ENCODE measurements at places on chromosomes 5 and 9.

DNA sequence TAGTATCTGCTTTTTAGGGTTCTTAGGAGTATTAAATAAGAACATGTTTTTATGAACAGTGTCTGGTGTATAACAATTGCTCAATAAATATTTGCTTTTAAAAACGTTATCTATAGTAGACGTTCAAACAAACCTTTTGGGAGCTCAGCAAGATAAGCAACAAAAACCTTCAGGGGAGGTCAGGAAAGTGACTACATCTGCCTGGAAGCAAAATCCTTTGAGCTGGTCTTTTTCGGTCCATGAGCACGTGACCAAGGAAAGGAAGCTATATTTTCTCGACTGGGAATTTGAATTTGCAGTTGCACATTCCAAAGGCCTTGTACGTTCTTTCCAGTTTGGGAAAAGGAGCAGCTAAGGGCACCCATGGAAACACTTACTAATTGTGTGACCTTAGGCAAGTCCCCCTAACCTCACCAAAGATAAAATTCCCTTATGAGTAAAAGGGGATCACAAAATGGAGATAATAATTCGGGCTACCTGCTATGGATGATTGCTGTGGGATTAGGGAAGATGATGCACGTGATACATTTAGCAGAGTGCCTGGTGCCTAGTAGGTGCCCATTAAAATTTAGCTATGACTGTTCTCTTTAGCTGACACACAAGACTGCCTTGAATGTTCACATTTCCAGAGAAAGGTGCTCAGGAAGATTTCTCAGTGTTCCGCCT is 45.4 kb downstream of the PTTG1 start:
- no peak for DNase-seq

DNA sequence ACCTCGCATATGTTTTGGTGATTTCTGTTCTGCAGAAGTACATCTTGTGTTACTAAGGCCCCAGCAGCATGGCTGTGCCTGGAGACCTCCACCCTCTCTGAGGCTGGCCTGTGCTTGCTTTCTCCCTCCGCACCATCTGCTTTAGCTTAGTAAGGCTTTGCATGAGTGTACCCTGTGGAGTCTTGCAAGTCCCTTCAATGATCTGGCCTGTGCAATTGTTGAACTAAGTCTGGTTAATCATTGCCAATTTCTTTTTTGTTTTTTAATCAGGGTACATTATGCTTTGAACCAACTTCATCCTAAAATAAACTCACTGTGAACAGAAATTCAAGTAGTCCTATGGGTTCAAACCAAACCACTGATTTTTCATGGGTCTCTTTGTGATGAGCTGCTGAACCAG is 32.3 kb downstream of the ACOT12 start:
- no peak for DNase-seq

DNA sequence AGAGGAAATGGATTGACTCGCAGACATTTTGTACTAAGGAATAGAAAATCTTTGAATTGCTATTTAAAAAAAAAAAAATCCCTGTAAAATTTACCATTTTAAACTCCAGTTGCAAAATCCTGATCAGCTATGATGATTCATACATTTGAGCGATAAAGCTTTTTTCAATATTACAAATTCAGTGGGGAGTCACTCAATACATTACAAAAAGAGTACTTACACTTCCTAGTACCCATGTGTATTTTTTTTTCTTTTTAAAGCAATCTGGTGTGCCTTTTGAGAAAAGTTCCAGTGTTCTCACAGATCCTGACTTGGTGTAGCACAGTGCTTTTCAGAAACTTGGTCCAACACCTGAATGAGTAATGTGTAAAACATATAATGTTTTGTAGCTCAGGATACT is 54.3 kb downstream of the PIK3R1 start:
- DNase-seq, result no peak

DNA sequence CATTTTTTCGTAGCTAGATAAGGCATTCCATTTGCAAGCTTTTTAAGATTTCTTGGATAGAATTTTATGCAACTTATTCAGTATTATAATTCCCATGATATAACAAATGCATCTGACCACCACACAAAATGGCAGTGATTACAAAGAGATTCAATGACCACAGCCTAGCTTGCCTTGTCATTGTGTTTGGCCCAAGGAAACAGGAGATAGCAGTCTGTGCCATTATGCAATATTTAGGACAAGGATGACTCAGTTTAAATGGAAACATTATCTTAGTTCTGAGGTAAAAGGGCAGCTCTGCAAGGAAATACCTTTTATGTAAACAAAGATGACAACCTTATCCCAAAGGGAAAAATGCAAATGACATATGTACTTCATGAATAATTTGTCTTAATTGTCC is 89.8 kb downstream of the NUDT12 start:
- no peak for DNase-seq

- no peak for DNase-seq
These were observed 3.1 kb upstream of the DBH start for GRCh38 chr9:133632806-133633680.

GRCh38 chr5:32222723-32223470 is 48.8 kb upstream of the GOLPH3 start:
- no peak for DNase-seq

- no peak for DNase-seq
These were observed 3.5 kb upstream of the PDZD2 start for GRCh38 chr5:31635446-31635845.

GRCh38 chr9:90848866-90849265 is 47.2 kb downstream of the SYK start:
- DNase-seq, result no peak

DNA sequence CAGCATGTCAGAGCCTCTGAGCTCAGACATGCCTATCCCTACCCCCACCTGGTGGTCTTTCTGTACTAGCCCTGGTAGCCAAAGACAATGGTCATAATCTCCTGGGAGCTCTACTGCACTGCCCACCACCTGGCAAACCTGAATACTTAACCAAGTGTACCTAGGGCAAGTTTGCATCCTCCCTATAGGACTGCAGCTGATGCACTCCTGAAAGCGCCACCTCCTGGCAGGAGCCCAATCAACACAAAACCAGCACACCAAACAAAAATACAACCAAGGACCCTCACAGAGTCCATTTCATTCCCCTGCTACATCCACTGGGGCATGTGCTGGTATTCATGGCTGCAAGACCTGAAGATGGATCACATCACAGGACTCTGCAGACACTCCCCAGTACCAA is 14.8 kb upstream of the FAM174A start:
- no peak for DNase-seq

- DNase-seq, result no peak
These were observed 165.1 kb downstream of the PLK2 start for GRCh38 chr5:58294598-58295305.

DNA sequence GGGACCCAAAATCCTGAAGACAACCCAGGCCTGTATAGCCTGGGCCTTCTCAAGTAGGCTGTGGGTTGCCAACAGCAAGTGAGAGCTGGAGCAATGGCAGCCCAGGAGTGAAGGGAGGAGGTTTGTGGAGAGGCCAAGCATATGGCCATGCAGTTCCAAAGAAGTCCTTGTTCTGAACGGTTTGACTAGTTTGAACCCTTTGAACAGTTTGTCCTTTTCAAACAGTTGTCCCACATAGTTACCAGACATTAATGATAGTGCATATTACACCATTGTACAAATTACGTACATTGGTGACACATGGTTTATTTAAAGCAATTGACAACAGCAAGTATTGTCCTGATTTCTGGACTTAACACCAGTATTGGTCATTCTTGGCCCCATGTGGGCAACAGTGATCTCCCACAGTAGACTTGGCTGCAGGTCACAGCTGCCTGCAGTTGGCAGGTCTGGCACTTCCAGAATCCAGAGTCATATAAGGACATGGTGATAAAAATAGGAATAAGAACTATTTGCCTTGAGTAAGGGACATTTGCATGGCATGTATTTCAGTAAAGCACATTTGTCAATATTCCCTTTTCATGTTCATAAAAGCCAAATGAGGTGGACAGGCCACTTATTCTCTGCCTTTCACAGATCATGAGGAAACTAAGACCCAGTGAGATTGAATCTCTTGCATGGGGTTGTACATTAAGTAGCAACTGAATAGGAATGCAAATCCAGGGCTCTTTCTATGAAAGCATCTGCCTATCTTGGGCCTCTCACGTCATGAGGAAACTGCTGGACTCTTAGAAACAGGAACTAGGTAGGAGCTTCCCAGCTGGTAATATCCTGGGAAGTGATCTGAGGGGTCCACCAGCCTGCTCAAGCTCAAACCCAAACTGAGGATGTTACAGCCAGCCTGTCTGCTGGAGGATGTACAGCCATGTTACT is 30.3 kb downstream of the SLC25A48 start:
- no peak for DNase-seq

DNA sequence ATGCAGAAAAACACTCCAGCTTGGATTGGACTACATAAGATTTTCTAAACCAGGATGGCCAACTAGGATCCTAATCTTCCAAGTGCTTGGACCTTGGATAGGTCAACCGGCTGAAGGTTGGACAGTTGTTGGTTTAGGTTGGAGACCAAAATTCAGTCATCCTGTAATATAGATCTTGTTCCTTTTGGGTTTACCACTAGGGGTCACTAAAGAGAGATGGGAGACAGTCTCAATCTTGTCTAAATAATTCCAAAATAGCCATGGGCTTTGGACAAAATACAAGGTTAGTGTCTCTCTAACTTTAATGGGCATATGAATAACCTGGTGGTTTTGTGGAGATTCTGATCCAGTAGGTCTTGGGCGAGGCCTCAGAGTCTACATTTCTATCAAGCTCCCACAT is 148.7 kb upstream of the ERCC6L2 start:
- DNase-seq, result no peak

GRCh38 chr9:98831696-98832095 is 24.2 kb downstream of the GALNT12 start:
- DNase-seq, result no peak

- no peak for DNase-seq
These were observed 158.1 kb downstream of the SLC25A46 start for GRCh38 chr5:110896901-110897300.

DNA sequence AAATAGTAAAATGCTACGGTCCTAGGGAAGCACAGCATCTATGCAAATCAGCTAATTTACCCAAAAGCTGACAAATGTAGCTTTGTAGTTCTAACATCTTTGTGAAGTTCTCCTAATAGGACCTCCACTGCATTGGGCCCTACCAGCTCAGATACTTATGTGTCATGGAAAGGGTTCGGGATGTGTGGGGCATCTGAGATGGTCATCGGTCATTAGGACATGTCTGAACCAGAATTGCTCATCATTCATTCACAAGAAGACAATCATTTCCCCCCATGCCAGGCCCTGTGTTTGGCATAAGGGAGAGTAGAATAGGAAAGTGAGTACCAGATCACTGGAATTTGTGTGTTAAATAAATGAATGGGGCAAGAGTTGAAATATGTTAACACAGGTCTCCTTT is 35.7 kb downstream of the PWWP2A start:
- DNase-seq, result no peak

- DNase-seq, result peak; percentile 50
These were observed 35.3 kb upstream of the HSPA9 start for GRCh38 chr5:138610415-138610917.

DNA sequence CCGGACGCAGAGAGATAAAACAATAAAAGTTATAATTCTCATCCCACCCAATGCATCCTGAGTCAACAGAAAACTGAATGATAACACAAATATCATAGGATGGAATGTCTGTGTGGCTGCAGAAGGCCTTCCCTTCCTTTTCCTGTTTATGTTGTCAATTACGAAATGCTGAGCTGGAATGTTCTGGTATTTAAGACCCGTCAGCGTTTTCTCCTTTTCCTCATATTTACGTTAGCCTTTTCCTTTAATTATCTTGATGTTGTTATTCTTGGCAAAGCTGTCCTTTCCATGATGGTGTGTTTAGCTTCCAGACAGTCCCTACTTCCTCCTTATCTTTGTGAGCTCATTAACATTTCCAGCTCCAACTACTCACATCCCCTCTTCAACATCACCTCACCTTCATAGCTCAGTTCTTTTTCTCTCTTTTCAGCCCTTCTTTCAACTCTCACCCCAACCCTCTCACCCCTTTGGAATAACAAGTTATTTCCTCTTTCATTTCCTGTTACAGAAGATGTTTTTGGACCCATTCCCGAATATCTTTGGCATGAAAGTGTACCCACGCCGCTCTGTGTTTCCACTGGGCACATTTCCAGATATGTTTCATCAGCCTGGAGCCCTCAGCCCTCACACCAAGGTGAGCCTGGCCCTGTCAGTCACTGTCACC is 221.6 kb downstream of the NR2F1-AS1 start:
- no peak for DNase-seq

- no peak for DNase-seq
These were observed 153.9 kb upstream of the IER5L start for GRCh38 chr9:129331772-129332500.

- no peak for DNase-seq
These were observed 2.3 kb downstream of the PLPP7 start for GRCh38 chr9:131291795-131292315.

Data from iPS DF 19.7 (cell line).